ENCODE measurements at places on chromosomes 4 and X.

GRCh38 chr4:139934057-139934707, 219.8 kb downstream of the MAML3 start:
- no peak for DNase-seq
- H3K36me3 ChIP-seq, result no peaks in the 10 kb centered on the region
- no peaks in the 10 kb centered on the region for H3K4me1 ChIP-seq
- H3K27me3 ChIP-seq, result peaks cover 3% of the 10 kb centered on the region
- no peak overlapping the region for H3K4me3 ChIP-seq
- H3K27ac ChIP-seq, result no peak overlapping the region

- peak overlapping the region; percentile 58 for H3K4me3 ChIP-seq
- H3K4me1 ChIP-seq, result peaks cover 80% of the 10 kb centered on the region
- H3K27ac ChIP-seq, result peak overlapping the region; percentile 50
- no peaks in the 10 kb centered on the region for H3K27me3 ChIP-seq
Measured at GRCh38 chr4:1193206-1194009, 21.0 kb upstream of the SPON2 start.

DNA sequence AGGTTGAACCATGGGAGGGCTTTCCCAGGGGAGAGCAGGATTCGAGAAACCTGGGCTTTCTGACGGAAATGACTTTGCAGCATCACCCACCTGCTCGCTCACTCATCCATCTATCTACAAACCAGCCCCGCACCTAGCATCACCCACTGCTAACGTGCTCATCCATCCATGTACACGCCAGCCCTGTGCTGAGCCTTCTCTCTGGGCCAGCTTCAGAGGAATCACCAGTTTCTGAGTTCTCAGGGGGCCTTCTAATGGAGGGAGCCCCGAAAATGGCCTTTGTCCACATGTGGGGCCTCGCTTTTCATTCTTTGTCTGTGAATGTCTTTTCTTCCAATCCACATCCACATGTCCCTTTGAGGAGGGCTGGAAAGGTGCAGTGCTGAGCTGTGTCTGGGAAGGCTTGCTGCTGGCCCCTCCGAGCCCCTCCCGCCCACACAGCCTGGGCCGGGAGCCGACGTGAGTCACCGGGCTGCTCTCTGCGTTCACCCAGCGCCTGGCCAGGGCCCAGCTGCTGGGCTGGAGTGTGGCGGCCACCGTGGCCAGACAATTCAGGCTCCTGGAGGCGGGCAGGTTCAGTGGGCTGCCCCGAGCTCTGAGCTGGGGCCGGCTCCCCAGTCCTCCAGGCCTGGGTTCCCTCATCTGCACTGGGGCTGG, 14.7 kb downstream of the SORCS2 start:
- H3K4me3 ChIP-seq, result no peak overlapping the region
- H3K27me3 ChIP-seq, result no peaks in the 10 kb centered on the region
- H3K4me1 ChIP-seq, result no peaks in the 10 kb centered on the region
- H3K36me3 ChIP-seq, result no peaks in the 10 kb centered on the region
- no peak for DNase-seq
- H3K27ac ChIP-seq, result no peak overlapping the region

DNA sequence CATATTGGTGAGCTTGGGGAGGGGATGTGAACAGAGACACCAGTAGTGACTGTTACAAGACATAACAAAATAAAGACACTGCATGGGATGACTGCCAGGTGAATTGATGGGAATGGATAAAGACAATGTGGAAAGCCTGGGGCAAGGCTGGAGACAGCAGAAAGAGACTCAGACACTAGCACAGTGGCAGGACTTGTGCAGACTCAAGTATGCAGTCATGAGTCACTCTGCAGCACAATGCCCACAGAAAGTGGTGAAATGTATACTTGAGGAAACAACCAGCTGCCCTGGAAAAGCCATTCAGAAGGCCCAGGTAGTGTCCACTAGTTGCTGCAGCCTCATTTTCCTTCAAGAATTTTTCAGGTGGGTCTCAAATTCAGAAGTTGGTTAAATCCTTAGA, 452.3 kb downstream of the MID1IP1 start:
- H3K36me3 ChIP-seq, result no peaks in the 10 kb centered on the region
- H3K27ac ChIP-seq, result no peak overlapping the region
- no peaks in the 10 kb centered on the region for H3K4me1 ChIP-seq

GRCh38 chr4:27011401-27011800, 150.8 kb downstream of the STIM2 start:
- H3K36me3 ChIP-seq, result peaks cover 9% of the 10 kb centered on the region
- H3K4me3 ChIP-seq, result no peak overlapping the region
- H3K27me3 ChIP-seq, result no peaks in the 10 kb centered on the region
- no peak overlapping the region for H3K27ac ChIP-seq

GRCh38 chr4:161442921-161443320, 720.9 kb downstream of the FSTL5 start:
- H3K36me3 ChIP-seq, result no peaks in the 10 kb centered on the region
- peaks cover 4% of the 10 kb centered on the region for H3K27me3 ChIP-seq
- H3K4me1 ChIP-seq, result no peaks in the 10 kb centered on the region
- no peak for DNase-seq
- no peak overlapping the region for H3K27ac ChIP-seq

DNA sequence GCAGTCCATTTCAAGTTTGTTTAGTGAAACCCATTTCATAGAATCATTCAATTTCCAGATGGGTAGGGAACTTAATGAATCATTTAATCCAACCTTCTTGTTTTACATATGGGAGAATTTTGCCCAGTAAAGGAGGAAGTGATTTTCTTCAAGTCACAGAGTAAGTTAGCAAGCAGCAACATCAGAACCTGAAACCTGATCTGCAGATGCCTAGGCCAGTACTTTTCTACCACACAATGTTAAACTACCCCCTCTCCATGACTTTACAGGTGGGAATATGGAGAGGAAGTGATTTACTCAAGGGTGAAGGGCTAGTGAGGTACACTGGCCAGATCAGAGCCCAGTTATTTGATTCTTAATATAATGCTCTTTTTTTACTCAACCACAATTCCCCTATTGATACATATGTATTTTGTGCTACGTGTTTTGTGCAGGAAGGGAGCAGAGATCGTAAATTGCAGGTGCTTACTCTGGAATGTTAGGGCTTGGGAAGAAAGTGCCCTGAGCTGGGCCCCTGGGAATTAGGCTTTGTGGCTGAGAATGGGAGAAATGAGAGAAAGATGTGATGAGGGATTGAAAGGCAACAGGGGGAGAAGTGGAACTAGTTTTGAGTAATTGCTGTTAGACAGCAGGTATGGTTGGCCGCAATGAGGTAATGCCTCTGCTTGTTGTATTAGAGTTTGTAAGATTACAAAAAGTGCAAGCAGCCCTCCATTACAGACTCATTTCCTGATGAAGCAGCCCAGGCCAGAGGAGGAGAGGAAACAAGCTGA, 6.8 kb downstream of the LHFPL1 start:
- H3K4me1 ChIP-seq, result peaks cover 18% of the 10 kb centered on the region
- no peak for DNase-seq
- H3K36me3 ChIP-seq, result no peaks in the 10 kb centered on the region
- H3K4me3 ChIP-seq, result no peak overlapping the region

- no peaks in the 10 kb centered on the region for H3K36me3 ChIP-seq
- H3K27me3 ChIP-seq, result no peaks in the 10 kb centered on the region
- H3K4me1 ChIP-seq, result peaks cover 15% of the 10 kb centered on the region
Measured at GRCh38 chr4:153453402-153453801, 12.8 kb upstream of the TMEM131L start.

DNA sequence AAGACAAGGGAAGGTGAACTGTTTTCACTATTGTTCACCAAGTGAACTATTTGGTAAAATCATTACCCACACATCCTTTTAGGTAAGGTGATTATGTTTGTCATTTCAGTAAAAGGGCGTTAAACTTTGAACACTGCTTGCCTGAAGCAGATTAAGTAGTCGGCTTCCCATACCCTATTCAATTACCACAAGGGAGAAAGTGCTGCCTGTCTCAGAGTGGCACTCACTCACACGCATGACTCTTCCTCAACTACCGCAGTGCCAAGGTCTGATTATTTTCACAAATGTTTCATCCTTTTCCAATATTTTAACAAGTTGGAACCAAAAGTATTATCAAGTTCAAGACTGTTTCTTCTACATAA, 11.0 kb downstream of the VEGFC start:
- H3K4me3 ChIP-seq, result no peak overlapping the region
- no peaks in the 10 kb centered on the region for H3K4me1 ChIP-seq
- no peak overlapping the region for H3K27ac ChIP-seq
- DNase-seq, result no peak
- H3K27me3 ChIP-seq, result no peaks in the 10 kb centered on the region

GRCh38 chr4:177489471-177490246, 47.4 kb upstream of the AGA start:
- no peaks in the 10 kb centered on the region for H3K27me3 ChIP-seq
- no peaks in the 10 kb centered on the region for H3K4me1 ChIP-seq
- no peaks in the 10 kb centered on the region for H3K36me3 ChIP-seq
- H3K4me3 ChIP-seq, result no peak overlapping the region
- H3K27ac ChIP-seq, result no peak overlapping the region
- no peak for DNase-seq

DNA sequence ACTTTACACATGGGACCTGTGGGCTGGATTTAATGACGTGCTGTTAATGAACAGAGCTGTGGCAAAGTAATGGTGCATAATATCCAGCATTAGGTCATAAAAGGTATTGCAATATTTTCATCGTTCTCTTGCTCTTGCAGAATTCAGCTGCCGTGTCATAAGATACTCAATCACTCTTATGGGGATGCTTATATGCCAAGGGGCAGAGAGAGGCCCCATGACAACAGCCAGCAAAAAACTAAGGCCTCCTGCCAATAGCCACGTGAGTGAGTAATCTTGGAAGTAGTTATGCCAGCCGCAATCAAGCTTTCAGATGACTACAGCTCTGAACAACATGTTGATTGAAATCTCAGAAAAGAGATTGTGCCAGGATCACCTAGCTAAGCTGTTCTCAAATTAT, 616.9 kb downstream of the FSTL5 start:
- no peak overlapping the region for H3K27ac ChIP-seq
- H3K27me3 ChIP-seq, result no peaks in the 10 kb centered on the region
- no peaks in the 10 kb centered on the region for H3K4me1 ChIP-seq
- H3K4me3 ChIP-seq, result no peak overlapping the region
- no peak for DNase-seq

GRCh38 chrX:129572422-129572821, 32.4 kb downstream of the OCRL start:
- H3K27me3 ChIP-seq, result no peaks in the 10 kb centered on the region
- no peak overlapping the region for H3K4me3 ChIP-seq
- H3K36me3 ChIP-seq, result no peaks in the 10 kb centered on the region
- DNase-seq, result no peak
- H3K27ac ChIP-seq, result no peak overlapping the region

DNA sequence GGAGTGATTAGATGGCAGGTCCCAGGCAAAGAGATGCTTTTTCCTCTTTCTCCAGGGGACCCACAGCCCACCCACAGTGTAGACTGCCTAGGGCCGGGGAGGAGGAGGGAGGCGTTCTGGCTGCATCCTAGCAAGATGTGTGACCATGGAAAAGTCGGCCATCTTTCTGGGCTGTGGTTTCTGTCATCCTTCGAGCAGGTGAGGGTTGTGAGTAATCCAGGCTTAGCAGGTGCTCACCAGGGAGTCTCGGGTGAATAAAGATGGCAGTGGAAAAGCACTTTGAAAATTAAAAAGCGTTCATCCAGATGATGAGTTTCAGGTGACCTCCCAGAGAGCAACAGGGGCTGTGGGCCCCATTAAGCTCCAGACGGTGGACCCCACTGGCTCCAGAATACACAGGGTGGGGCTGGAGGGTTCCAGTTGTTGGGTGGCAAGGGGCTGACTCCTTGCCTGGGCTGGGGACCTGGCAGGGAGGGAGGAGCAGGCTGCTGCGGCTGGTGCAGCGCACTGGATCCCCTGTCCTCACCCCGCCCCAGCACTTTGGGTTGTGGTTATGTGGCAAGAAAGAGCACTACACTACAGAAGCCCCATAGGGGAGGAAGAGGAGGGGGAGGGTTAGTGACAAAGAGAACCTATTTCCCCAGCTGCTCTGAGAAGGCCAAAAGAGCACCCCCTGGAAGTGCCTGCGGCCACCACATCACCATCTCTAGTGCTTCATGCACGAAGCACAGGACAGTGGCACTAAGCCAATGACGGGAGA, 23.7 kb downstream of the ELF4 start:
- H3K4me1 ChIP-seq, result peaks cover 90% of the 10 kb centered on the region
- peak; percentile 85 for DNase-seq
- H3K36me3 ChIP-seq, result no peaks in the 10 kb centered on the region
- peak overlapping the region; percentile 89 for H3K4me3 ChIP-seq
- H3K27ac ChIP-seq, result peak overlapping the region; percentile 93

GRCh38 chr4:118842055-118842454, 6.1 kb upstream of the SEC24D start:
- peaks cover 2% of the 10 kb centered on the region for H3K27me3 ChIP-seq
- no peak overlapping the region for H3K4me3 ChIP-seq
- no peak overlapping the region for H3K27ac ChIP-seq

DNA sequence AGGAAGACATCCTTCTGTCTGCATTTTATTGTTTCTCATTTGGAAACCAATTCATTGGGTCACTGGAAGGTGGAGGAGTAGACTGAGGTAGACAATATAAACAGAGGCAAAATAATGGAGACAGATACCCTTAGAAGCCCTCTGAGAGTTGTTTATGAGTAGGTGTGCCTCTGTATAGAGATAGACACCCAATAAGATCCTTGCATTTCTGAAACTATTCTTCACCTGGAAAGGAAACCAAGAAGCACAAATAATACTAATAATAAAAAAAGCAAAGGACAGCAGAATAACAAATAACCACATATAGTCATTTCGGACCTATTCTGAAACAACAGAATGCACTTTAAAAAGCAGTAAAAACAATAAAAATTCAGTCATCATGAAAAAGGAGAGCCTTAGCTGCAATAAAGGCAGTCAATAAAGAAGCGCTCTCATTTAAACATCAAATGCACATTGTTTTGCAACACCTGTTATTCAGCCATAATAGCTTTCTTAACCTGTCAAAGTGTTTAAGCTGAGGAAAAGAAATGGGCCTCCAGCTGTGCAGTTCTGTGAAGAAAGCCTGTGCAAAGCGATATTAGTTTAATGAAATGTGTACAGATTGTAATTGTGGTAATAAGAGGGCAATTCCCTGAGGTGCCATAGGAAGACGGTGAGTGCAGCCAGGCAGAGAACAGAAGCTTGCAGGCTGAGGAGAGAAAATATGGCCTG, 904.2 kb downstream of the STPG2 start:
- H3K36me3 ChIP-seq, result no peaks in the 10 kb centered on the region
- no peaks in the 10 kb centered on the region for H3K4me1 ChIP-seq
- H3K27ac ChIP-seq, result no peak overlapping the region
- H3K4me3 ChIP-seq, result no peak overlapping the region

Data from immature natural killer cell (primary cell).